ENCODE measurements at places on chromosomes 12 and 14.

- no peak for DNase-seq
Measured at GRCh38 chr12:124279315-124279714, 15.6 kb upstream of the RFLNA start.

GRCh38 chr12:9711664-9712063 lies 21.2 kb downstream of the CLECL1 start:
- no peak for DNase-seq

DNA sequence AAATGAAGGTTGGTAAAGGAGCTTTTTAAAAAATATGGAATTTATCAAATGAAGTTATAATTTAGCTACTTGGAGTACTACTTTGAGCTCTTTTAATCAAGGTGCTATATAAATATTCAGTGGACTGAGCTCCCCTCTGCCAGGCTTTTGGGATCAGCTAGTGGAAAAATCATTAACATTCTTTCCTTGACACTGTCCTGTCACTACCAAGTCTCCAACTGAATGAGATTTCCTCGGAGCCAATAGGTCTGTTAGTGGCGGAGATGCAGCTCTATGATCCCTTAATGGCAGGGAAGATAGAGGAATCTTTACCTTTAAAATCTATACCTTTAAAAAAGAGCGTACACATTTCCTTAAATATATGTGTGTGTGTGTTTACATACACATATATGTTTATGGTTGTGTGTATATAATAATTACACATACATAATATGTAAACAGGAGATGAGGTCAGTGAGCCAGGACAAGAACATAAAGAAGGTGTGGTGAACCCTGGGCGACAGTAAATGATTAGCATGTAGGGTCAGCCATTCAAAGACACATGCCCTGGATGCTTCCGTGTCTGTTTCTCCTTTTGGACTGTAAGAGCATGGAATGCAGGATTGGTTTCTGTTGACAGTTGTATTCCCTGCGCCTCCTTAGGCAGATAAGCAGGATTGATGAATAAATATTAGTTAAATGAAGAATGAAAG lies 47.7 kb upstream of the ATP2A2 start:
- no peak for DNase-seq

GRCh38 chr12:64086946-64087345 lies 135.2 kb downstream of the KICS2 start:
- no peak for DNase-seq

GRCh38 chr12:124171231-124171979 lies 123.5 kb upstream of the RFLNA start:
- DNase-seq, result no peak

DNA sequence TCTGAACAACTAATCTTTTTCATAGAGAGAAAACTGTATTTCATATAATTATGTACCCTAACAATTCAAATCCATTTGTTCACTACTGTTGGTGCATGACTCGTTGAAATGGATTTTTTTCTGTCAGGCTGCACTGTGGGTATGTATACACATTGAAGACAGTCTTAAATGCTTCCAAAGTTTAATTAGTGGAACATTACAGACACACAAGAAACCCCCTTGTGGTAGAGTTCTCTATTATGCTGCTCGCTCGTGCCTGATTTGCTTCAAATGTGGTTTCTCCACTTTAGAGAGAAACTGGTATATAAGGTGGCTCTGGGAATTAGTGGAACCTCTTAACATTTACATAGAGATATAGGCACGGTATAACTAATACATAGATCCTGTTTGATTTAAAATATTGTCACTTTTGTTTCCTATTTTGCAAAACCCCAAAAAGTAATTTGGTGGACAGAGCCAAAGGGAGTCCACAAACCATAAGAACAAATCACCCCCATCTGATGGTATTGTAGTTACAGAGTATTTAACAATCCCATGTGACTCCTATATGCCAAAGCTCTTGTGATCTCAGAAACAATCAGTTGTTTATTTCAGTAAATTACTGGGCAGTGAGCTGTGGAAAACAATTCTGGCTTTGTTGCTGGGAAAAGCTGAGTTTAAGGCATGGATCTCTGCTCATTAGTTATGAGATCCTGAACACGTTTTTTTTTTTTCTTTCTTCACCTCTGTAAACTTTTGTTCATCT lies 159.5 kb downstream of the BRMS1L start:
- no peak for DNase-seq

DNA sequence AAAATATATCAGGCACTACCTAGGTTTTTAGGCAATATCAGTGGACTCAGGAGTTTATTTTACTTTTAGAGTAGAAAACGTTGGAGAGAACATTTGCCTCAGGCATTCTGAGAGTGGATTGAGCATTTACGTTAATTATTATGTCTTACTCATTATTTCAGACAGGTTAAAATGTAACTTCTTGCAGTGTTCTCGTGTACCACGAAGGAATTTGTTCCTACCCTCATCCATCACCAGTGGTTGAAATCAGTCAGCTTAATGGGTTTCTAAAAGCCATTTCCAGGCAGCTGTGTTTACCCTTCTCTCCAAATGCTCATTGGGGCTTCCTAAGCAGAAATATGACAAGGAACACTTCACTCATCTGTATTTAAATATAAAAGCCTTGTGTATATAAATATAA lies 9.1 kb upstream of the LDHB start:
- DNase-seq, result no peak

- peak; percentile 89 for DNase-seq
Measured at GRCh38 chr12:67593041-67593440, 55.5 kb upstream of the DYRK2 start.

GRCh38 chr12:94140556-94140955 lies 7.8 kb upstream of the PLXNC1 start:
- no peak for DNase-seq

DNA sequence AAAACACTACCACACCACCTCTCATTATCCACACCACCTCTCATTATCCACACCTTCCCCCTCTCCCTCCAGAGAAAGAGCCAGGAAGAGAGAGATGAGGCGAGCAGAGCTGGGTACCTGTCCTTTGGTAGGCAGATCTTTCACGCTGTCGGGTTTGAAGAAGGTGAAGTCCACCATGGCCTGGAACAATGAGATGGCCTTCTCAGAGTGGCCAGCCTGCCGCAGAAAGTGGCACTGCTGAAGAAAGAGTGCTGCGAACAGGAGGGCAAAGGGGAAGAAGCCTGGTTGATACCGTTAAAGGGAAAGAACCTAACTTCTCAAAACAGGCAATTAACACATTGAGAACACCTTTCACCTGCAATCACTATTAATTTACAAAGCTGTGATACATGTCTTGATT lies 30.6 kb downstream of the NRDE2 start:
- no peak for DNase-seq

DNA sequence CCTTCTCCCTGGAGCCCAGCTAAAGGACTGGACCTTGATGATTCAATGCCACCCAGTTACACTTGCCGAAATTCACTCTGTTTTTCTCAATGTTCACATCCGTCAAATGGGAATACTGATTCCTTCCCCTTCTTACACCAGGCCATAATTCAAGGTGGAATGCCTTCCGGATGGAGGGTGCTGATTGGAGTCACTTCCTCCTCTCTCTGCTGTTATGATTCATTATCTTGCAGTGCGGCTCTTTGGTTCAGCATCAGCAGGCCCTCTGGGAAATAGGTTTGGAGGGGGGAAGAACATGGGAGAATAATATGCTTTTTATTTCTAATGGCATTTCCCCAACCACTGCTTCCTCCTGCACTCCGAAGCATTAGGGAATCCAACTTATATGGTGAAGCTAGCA lies 390.6 kb upstream of the TBX3 start:
- DNase-seq, result no peak

DNA sequence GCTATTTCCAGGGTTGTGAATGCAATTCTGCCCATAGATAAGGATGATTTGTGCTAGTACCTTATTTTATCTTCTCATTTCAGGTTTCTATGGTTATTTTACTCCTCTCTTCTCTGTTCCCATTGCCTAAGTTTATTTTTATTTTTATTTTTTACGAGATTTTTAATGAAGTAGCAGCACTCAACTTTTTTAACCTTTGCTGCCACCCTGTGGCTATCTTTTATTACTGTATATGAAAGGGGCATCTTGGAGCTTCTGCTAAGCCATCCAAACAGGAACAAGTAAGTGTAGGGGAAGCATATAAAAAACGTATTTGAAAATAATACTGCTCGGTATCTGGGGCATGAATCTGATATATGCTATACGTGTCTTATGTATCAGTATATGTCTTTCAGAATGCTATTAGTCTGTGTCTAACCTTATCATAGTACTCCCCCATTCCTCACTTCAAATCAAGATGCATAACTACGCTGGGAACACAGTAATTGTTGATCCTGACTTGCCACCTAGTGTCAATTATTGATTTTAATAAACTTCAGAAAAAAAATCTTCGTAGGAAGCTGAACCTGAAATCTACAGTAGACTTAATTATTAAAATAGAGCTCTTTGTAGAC lies 60.3 kb downstream of the KLRG1 start:
- peak; percentile 64 for DNase-seq

- peak; percentile 89 for DNase-seq
Measured at GRCh38 chr12:27279826-27280225, 35.7 kb downstream of the STK38L start.

DNA sequence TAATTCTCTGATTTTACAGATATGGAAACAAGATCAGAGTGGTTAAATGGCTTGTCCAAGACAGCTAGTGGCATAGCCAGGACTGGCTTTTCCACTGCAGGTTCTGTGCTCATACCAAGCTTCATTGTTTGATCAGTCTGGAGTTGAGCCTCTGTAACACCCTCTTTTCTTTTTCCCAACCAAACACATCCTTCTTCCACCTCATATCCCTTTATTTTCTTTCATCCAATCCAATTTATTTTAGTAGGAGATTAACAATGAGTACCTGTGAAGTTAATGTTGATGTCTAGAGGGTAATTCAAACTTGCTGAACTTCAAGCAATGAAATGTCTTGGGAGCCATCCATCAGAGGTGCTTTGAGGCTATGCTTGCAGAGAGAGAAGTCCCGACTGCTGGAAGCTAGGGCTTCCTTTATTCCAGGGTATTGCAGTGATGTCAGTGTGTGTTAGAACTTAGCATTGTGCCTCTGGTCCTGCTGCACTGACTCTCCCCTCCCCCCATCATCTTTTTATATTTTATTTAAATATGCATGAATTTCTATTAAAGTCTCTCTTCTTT lies 452.1 kb upstream of the PDE3A start:
- DNase-seq, result no peak

DNA sequence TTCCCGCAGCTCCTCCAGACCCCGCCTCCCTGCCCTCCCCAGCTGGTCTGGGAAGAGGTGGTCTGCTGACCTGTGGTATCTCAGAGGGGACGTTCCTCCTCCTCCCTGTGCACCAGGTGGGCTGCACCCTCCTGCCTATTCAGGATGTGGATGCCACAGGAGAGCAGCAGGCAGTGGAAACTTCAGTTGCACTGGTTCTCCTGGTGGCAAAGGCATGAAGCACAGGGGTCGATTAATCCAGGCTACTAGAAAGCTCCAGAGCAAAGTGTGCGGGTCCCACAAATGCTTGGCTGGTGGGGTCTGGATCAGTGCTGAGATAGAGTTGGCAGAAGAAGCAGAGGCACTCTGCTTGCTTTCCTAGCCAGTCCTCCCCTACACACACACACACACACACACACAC lies 197.0 kb downstream of the SLC41A2 start:
- no peak for DNase-seq

- DNase-seq, result no peak
Measured at GRCh38 chr14:41830714-41831406, 224.2 kb downstream of the LRFN5 start.

DNA sequence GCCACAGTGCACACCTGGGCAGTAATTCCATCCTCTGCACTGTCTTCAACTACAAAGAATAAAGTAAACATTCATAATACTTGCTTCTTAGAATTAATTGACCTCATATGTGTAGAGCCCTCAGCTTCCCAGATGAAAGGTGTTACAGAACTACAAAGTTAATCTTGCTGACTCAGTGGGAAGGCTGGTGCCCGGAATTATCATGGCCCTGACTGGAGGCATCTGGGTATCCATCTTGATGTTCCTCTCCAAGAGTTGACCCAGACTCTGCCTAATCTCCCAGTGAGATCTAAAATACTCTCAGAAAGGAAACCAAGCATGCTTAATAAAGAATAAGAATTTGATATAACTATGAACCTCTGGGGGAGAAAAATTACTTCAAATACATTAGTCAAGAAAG lies 147.0 kb upstream of the ARID2 start:
- DNase-seq, result no peak

GRCh38 chr12:85621041-85621440 lies 215.2 kb downstream of the RASSF9 start:
- DNase-seq, result no peak

GRCh38 chr14:102557434-102558226 lies 34.8 kb upstream of the RCOR1 start:
- DNase-seq, result no peak

GRCh38 chr12:101666052-101666728 lies 31.2 kb upstream of the CHPT1 start:
- no peak for DNase-seq

GRCh38 chr14:97878206-97878605 lies 1081.0 kb downstream of the VRK1 start:
- no peak for DNase-seq

DNA sequence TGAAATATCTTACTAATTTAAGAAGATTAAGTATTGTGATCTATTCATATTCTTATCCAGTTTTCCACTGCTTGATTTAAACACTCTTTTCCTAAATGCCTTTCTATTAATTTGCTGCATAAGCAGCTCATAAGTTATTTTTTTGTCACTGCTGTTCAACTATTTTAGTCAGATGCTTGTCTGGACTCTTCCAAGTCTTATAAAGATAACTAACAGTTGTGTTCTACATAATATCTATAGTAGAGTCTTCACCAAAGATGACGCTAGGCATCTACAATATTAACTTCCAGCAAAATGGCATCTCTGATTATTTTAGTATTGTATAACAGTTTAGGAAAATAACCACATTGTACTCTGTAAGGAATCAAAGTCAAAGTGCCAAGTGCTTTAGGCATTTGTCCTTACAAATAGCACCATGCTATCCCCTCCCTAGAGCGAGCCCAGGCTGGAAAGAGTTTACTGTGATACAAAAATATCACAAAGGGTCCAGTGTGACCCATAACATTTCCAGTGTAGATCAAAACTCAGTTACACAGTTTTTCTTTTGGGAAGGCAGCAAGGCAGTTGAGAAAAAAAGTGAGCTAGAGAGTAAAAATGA lies 98.2 kb downstream of the DENND5B start:
- no peak for DNase-seq

GRCh38 chr12:47820631-47821345 lies 1.1 kb upstream of the HDAC7 start:
- peak; percentile 90 for DNase-seq

DNA sequence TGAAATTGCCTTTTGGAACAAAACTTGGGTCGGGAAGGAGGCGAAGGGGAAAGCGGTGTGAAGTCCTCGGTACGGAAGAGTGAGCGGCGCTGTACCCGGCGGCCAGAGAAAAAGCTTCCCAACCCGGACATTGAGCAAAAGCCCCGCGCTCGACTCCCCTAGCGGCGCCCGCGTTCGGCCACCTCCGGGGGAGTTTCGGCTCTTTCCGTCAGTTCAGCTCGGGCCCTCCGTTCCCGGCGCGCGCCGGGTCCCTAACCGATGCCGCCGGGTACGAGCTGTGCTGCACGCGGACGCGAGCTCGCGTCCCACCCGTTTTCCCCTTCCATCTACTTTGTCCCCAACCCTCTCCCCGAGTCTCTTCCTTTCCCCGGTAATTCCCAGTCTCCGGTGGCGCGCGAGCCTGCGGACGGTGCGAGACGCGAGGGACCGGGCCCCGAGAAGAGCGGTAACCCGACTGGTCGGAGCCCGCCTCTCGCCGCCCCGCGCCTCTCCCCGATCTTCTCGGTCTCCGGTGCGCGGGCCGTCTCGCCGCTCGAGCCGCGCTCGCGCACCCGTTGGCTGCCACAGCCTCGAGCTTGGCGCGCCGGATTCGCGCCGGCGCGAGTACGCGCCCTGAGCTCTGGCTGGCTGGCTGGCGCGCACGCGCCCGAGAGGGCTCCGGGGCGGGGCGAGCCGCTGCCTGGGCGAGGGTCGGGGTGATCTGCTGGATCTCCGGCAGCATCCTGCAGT lies 446 bp upstream of the SPATS2 start:
- DNase-seq, result peak; percentile 94

Data from LoVo (cell line).